ENCODE measurements at places on chromosomes 7 and 10. TPM values are rescaled to one million over a fixed set of nuclear protein-coding genes. Genes with fewer than 3 reads are reported as not detected.
A peak's percentile ranks its signal among the peaks of the same experiment; 100 is the strongest.

GRCh38 chr7:12884856-12885440, 197.5 kb downstream of the ARL4A start:
- peak; percentile 7 for DNase-seq

CYP26A1 gene
- not detected for polyA plus RNA-seq

- DNase-seq = no peak
Measured at GRCh38 chr7:158595068-158595467, 7.4 kb upstream of the PTPRN2 start.

HMX2 gene
- not detected for polyA plus RNA-seq

HECW1 gene
- 3.2 TPM for polyA plus RNA-seq

PRKG1 gene
- polyA plus RNA-seq = 16.0 TPM

DNA sequence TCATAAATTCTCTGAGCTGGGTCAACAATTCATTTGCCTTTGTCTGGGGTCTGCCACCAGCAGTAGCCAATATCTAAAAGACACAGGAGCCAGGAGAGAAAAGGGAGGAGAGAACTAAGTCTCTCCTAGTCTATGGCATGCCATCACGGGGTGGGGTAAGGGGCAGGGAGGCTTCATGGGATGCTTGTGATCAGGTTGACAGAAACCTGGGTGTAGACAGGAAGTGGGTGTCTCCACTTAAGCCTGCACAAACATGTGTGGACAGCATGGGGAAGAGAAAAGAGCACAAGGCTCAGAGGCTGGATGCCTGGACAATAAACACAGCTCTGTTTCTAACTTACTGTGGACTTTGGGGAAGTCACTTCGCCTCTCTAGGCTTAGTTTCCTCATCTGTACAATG, 11.5 kb upstream of the C10orf53 start:
- no peak for DNase-seq

DNA sequence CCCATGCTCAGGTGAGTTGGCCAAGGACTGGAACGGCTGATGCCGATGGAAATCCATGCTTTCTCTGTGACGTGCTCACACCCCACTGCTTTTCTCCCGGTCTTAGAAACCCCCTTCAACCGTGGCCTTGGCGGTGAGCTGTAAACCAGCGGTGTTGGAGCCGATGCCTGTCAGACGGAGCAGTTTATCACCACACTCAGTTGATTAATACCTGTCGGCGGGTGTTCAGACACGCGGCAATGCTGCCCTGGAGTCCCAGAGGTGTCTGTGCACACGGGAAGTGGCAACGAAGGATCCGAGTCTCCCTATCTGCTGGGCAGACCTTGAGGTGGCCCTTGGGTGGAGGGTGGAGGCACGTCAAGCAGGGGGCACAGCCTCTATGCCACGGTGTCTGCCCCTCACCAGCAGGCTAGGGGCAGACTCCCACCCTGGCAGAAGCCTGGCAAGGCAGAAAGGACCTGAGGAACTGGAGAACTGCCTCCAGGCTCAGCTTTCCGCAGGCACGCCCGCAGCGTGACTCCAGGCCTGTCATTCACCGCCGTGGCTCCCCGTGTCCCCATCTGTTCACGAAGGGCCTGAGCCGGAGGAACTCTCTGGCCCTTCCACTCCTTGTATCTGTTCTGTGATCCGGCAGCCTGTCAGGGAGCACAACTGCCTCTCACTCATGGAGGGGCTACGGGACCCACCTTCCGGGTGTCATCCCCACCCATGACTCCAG, 34.6 kb upstream of the MNX1 start:
- no peak for DNase-seq

CRPPA gene
- polyA plus RNA-seq = 0.92 TPM

DNA sequence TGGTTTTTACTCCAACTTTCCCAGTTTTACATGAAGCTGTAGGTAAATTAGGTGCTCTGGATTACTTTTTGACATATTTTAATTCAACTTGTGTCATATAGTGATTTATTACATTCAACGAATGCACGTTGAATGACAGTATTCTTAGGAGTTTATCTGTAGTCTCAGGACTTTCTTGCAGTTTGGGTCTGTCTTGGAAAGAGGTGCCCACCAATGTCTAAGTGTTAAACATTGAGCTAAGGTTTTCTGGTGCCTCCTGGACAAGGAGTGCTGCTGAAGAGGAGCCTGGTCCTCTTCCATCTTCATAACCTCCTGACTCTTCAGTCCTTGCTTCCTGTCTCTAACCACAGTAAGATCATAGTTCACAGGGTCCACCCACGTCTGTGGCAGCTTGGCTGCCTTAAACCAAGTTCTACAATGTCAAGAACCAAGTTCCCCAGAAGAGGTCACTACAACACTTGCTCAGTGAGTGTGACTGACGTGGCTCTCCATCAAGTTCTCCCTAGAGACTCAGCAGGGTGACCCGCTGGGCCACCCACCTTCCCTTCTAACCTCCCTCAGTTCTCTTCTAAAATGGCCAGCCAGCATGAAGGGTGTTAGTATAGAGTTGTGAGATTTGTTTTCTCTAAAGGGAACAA, 6.1 kb downstream of the NPY start:
- no peak for DNase-seq

GRCh38 chr7:98935811-98936210, 57.5 kb downstream of the TRRAP start:
- no peak for DNase-seq

GRCh38 chr7:36441344-36442022, 51.8 kb downstream of the ANLN start:
- DNase-seq = no peak

- DNase-seq = no peak
Measured at GRCh38 chr10:5362873-5363272, 1.9 kb upstream of the UCN3 start.

GRCh38 chr10:48782386-48782785, 97.7 kb downstream of the WDFY4 start:
- DNase-seq = no peak

DAGLB gene
- 23.1 TPM for polyA plus RNA-seq

CHST3 gene
- 4.6 TPM for polyA plus RNA-seq

DNA sequence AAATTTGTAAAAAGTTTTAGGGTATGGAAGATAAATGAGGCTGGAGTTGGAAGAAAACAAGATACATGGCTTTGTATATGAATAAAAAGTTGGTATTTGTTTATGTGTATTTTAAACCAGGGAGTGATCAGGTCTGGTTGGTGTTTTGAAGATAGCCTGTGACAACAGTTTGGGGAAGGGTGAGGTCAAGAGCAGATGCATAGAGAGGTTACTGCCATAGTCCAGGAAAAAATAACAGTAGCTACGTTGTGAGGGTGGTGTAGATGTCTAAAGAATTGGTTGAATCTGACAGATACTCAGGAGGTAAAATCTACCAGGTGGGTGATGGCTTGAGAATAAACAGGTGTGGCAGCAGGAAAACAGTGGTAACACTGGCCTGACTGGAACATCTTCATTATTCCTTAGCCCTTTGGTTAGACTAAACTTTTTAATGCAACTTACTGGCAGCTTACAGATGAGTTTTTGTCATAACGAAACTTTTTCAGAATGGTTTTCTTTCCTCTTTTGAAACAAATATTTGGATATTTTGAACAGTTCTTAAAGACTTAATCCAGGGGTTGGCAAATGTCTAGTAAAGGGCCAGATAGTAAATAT, 25.5 kb downstream of the ZNRF2 start:
- DNase-seq = no peak

GRCh38 chr7:12137283-12137682, 73.8 kb upstream of the TMEM106B start:
- DNase-seq = no peak

GSTO2 gene
- polyA plus RNA-seq = 1.7 TPM

DNA sequence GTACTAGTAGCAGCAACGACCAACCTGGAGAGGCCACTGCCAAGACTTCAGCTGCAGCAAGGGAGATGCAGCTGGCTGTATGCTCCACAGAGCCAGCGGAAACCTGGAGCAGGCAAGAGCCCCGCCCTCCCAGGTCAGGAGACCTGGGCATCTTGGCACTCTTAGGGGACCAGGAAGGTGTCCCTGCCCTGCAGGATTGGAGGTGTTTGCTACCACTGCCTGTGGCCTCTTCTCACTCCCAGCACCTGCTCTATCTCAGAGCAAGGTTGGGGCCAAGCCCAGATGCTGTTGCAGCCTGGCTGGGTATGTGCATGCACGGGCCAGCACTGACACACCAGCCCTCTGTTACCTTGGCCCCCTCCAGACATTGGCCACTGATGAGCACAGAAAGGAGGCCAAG, 1512.8 kb downstream of the REEP3 start:
- no peak for DNase-seq

DNA sequence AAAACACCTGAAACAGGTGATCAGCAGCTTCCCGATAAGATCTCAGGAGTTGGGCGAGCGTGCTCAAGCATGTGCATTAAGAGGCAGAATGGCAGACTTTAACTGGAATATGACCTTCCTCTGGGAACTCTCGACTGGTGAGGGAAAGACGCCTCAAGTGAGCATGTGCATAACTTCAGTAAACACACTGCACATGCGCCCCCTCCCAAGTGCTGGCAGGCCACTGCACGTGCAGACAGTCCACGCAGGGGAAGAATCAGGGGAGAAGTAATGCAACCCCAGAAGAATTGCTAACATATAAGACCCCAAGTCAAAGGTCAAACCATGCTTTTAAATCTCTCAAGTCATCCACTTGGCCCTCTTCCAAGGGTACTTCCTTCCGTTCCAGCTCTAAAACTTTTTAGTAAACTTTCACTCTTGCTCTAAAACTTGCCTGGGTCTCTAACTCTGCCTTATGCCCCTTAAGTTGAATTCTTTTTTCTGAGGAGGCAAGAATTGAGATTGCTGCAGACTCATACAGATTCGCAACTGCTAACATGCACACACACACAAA, 541.0 kb downstream of the TNS3 start:
- no peak for DNase-seq

DNA sequence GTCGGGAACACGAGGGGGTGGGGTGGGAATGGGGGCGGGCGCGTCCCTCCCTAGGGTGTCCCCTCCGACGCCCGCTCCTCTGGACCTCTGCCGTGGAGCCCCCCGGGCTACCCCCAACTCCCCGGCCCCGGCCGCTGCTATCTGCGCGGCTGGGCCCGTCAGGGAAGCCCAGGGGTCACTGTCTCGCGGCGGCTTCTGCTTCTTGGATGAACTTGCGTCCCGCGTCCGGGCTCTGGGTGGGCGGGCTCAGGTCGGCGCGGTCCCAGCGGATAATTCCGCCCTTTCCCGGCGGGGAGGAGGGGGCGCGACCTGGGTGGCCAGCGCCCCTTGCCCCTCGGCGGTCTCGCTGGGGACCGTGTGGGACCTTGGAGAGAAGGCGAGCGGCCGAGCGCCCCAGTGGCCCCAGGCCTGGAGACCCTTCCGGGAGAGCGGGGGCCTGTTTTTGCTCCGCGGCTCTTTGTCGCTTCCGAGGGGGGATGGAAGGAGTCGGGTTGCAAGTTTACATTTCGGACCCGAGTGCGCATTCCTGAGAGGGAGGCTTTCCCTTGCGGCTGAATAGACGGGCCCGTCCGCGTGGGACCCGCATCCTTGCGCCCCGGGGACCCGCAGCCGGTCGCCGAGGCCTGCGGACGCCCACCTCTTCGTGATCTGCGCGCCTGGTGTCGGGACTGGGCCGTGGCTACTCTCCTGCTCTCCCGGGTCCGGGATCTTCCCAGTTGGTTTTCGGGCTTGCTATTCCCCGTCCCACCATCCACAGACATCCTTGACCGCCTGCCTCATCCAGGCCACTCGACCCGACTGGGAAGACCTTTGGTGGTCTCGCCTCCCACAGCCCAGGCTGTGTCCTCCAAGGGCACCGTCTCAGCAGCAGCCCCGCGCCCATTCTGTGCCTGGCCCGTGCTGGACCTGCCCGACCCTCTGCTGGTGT, 812 bp downstream of the DOCK1 start:
- no peak for DNase-seq

TRPV6 gene
- polyA plus RNA-seq = not detected

PLXNA4 gene
- polyA plus RNA-seq = 0.05 TPM

DNA sequence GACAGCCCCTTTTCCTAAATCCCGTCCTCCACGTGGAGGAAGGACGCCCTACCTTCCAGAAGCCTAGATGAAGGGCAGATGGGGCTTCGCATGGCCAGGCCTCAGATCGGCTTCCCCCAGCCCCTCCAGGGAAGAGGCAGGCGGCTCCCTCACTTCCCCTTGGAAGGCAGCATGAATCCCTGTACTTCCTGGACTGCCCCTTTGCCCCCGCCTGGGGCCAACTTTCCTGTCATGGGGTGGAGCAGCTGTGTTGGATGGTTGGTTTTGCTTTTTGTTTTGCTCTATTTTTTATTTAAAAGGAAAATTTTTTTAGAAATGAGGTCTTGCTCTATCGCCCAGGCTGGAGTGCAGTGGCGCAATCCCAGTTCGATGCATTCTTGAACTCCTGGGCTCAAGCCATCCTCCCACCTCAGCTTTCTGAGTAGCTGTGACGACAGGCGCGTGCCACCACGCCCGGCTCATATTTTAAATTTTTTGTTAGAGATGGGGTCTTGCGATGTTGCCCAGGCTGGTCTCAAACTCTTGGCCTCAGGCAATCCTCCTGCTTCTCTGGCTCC, 27.2 kb downstream of the GTF2IRD1 start:
- peak; percentile 11 for DNase-seq

GRCh38 chr7:47546733-47547494, 35.0 kb downstream of the TNS3 start:
- no peak for DNase-seq

DNA sequence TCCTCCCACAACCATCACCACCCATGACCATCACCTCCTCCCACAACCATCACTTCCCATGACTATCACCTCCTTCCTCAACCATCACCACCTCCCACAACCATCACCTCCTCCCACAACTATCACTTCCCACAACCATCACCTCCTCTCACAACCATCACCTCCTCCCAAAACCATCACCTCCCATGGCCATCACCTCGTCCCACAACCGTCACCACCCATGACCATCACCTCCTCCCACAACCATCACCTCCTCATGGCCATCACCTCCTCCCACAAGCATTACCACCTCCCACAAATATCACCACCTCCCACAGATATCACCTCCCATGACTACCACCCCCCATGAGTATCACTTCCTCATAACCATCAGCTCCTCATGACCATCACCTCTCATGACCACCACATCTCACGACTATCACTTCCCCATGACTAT, 52.2 kb downstream of the PDGFA start:
- DNase-seq = no peak

DNA sequence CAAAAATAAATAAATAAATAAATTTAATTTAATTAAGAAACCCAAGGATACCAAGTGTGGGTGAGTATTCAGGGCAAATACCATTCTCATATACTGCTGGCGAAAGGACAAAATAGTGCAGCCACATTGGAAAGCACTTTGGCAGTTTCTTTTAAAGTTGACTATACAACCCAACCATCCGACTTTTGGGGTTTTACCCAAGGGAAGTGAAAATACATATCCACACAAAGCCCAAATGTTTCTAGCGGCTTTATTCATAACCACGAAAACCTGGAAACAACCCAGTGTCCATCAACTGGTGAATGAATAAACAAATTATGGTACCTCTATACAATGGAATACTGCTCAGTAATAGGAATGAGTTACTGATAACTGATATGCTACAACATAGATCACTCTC, 36.2 kb upstream of the OGDHL start:
- no peak for DNase-seq

Data from AG04450 (cell line).